ENCODE measurements at places on chromosomes 5 and 9.

DNA sequence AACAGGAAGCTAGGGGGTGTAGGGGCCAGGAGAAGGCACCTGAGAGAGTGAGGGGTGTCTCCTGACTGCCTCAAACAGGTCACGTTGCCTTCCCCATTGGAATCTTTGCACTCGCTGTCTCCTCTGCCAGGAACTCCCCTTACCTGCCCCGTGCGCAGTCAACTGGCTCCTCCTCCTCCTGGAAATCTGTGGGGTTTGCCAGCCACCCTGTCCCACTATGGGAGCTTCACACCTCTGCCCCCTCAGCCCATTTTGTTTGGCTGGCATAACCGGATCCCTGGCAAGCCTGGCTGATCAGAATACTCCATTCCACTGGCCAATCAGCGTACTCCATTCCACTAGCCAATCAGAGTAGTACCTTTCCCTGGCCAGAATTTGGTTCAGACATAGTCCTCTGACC lies 10.4 kb upstream of the SLC34A1 start:
- DNase-seq, result no peak

DNA sequence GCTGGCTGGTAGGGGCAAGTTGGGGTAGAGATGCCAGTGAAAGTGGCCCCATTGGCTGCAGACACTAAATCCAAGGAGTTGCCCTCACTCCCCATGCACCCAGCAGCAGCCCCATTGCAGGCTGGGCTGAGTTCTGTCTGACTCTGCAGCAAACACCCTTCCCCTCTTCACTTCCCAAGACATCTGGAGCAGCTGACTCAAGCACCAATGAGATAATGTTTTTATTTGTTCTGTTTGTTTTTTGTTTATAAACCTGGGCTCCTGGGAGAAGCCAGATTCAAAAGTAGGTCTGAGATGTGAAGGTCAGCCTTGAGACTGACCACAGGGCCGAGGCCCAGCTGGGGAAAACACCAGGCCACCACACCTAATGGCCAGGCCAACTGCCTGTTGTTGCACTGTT lies 545.9 kb upstream of the KLF4 start:
- DNase-seq, result no peak

DNA sequence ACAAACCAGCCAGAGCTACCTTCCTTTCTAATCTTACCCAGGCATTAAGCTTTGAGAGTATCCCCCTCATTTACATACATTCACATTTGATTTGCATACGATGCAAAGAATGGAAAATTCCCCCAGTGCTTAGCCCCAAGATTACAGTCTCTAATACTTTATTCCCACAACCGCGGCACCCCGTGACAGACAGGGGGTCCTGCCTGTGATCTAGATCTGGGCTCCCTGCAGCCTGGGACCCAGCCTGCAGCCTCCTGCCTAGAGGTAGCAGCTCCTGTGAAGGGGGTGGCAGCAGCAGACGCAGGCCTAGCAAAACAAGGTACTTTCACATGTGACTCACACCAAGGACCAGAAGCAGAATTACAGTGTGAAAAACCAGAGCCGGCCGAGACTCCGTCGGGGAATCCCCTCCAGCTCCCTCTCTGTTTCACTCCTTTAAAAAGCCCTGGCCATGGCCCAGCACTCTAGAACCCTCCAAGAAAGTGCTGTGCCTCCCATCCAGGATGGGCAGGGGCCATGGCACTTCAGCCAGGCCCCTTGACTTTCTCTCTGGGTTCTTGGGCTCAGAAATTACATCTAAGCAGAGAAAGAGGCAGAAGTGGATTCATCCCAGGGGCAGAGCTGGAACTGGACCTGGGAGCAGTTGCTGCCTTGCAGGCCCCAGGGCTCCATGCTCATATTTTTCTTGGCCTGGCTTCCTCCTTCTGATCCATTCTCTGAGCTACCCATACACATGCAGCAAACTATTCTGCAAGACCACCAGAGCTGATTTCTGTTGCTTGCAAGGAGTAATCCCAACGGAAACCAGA lies 14.0 kb upstream of the TCF7 start:
- no peak for DNase-seq

DNA sequence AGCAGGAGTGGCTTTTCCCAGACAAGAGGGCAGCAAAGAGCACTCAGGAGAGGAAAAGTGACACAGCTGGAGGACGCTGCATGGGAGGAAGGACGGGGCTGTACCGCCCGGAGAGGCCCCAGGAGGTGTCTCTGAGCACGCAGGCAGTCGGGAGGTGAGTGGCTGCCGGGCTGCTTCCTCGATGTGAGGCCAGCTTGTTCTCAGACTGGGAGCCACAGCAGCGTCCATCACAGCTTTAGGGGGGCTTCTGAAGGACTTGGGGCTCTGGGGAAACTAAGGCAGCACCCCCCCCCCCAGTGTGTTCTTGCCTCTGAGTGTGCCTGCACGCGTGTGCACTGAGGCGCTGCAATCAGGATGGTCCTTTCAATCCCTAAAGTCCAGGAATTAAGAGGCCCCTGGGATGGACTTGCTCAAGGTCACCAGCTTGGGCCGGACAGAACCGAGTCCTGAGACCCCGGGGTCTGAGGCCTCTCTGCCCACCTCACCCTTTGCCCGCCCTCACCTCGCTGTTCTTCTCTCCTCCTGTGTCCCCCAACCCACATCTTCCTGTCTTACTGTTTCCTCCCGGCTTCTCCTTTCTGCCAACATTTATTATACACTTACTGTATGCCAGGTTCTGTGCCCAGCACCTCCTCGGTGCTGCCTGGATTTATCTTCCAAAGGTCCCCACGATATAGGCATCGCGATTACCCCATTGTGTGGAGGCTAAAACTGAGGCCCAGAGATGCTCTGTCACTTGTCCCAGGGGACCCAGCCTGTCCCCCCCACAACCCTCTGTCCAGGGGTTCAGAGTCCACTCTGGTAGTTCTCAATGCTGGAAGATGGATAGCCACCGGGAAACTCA lies 32.9 kb downstream of the FAM163B start:
- DNase-seq, result no peak

DNA sequence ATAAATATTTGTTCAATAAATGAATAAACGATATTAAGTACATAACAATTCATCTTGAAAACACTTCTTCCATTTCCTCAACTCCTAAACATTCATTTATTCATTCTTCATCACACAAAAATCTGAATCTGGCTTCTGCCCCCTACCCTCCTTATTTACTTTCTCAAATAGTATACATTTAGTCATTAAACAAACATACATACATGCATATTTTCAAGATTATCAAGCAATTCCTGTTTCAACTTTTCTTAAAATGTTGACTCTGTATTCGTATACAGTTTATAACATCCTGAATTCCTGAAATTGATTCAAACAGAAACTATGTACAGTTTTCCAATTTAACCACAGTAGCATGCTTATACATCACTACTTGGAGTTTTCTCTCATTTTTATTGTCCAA lies 129.0 kb downstream of the MUSK start:
- DNase-seq, result no peak

GRCh38 chr5:178163772-178164735 lies 10.4 kb upstream of the NHP2 start:
- DNase-seq, result peak; percentile 34

DNA sequence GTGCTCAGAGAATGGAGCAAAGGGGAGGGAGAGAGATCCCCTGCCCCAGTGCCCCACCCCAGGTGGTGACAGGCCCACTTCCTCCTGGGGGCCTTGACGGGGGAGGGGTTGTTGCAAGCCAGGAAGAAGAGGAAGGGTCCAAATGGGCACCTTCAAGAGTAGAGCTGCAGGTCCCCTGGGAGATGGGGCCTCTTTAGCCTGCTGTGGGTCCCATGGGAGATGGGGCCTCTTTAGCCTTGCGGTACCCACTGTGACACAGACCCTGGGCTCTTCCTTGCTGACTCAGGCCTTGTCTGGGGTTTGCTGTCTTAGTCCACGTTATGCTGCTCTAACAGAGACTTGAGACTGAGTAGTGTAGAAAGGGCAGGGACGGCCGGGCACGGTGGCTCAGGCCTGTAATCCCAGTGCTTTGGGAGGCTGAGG lies 9.6 kb upstream of the TOR4A start:
- no peak for DNase-seq

DNA sequence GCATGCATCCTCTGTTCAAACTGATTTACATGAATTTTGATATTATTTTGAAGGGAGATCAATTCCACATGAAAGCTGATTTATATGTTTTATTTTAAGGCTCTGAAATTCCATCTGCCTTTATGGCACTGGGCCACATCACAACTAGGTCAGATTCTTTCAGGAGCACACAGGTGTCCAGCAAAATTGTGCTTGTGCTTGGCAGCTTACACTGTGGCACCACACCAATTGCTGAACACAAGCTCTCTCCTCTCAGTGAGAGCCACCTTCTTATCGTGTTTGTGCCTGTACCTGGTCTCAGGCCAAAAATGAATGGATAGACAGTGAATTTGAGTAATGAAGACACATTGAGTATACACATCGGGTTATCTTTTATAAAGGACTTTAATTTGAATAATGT lies 200.4 kb downstream of the CDH10 start:
- no peak for DNase-seq

DNA sequence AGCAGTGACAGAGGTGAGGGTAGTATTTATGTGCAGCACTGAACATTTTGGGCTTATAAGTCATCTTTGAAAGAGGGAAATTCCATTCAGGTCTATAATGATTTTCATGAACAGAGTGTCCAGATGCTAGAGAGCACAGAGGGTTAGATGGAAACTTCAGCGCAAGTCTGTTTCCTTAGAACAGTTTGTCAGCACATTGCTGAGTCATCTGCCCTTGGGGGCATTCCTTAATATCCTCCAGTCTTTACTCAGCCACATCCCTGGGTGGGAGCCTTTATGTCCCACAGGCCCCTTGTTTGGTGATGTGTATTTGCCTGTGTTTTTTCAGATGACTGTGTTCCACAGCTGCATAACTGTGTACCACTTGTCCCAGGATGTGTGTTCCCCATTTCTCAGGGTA lies 138.5 kb upstream of the S1PR3 start:
- no peak for DNase-seq

DNA sequence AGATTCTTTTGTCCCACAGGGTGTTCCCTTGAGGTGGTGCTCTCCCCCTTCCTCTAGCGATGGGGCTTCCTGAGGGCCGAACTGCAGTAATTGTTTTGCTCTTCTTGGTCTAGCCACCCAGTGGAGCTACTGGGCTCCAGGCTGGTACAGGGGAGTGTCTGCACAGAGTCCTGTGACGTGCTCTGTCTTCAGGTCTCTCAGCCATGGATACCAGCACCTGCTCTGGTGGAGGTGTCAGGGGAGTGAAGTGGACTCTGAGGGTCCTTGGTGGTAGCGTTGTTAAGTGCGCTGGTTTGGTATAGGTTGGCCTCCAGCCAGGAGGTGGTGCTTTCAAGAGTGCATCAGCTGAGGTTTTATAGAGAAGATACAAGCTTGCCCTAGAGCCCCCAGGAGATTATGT lies 20.4 kb upstream of the CEP72 start:
- DNase-seq, result no peak

DNA sequence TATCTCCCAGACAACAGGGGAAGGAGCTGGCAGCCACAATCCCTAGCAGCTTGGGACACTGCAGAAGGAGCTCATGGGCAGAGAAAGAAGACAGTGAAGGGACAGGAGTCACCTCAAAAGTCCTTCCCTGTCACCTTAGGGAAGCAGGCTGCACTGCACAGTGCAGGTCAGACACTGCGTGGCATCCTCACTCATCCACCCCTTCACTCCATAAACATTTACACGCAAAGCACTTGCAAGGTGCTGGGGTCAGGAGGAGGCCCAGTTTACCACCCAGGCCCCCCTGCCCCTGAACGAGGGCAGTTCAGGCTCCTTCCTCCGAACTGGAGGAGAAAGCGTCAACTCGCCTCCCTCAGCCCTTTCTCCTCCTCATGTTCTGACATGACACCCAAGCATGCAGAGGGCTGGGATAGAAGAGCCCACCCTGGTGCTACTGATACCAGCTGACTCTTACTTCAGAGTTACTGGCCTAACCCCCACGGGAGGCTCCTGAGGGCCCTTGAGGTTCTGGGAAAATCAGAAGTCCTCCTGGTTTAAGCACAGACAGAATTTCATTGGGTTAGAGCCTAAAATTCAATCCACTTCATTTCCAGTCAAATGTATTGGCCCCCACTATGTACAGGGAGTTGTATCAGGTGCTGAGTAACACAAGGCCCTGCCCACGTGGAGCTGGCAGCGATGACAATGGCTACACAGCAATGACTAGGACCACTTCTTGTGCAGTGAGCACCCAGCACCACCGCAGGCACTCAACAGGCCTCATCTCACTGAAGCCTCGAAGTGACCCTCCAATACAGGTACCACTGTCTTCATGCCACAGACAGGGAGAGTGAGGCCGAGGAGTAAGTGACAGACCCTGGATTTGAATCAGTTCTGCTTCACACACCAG lies 70.4 kb downstream of the RAPGEF1 start:
- DNase-seq, result no peak

DNA sequence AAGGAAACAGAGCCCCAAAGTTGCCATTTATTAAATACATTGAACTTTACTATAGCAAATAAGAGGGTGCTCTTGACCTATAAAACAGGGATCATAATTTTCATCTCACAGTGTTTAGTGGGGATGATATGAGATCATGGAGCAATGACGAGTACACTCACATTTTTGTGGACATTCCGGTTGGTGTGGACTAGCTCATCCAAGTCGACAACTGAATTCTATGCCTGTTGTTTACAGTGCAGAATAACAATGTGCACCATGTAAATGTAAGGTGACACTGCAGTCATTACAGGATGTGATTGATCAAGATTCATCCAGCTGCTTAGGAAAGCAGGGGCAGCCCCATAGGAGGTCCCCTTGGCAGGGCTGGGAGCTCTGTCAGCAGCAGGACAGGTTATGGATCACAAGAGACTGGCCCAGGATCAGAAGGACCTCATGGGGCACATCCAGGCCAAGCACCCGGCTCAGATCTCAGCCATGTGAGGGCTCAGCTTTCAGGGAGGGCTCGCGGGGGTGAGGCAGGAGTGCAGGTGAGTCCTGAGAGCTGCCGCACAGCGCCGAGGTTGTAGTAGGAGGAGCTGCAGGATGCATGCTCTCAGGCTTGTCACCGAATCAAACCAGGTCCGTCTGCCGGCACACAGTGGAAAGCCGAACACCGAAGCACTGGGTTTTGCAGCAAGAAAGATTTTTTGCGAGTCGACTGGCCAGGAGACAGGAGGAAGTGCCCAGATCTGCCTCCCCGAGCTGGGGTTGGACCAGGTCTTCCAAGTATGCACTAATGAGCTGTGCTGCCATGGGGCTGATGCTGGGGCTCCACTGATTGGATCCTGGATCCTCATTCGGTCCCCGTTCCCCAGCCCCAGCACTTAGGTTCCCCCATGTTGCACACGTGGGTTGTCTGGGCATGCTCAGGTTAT lies 28.2 kb downstream of the MRPL36 start:
- no peak for DNase-seq

DNA sequence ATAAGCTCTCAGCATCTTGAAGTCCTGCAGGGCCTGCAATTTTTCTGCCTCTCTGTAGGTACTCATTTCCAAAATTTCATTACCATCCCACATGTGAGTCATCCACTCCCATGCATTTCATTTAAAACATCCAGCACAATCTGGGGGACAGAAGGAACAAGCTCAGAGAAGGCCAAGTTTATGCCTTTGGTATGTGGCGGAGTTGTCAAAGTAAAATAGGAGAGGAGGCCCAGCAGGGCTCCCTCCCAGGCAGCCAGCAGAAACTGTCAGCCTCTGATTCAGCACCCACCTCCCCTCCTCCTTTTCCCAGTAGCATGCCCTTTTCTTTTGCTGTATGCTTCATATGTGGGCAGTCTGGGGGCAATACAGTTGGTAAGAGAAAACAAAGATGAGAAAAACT lies 126.4 kb upstream of the ZNF366 start:
- DNase-seq, result no peak

- DNase-seq, result no peak
Observed at GRCh38 chr5:171770153-171770552, 15.5 kb upstream of the SMIM23 start.

- no peak for DNase-seq
Observed at GRCh38 chr9:8365029-8365428, 565.5 kb upstream of the DMAC1 start.

Data from substantia nigra (tissue), 51 donors.